Left ventricle myocardium inferior (tissue), 1 donor: ENCODE measurements at places on chromosomes 11 and 22. TPM values are rescaled to one million over a fixed set of nuclear protein-coding genes. Genes with fewer than 3 reads are reported as not detected.

DNA sequence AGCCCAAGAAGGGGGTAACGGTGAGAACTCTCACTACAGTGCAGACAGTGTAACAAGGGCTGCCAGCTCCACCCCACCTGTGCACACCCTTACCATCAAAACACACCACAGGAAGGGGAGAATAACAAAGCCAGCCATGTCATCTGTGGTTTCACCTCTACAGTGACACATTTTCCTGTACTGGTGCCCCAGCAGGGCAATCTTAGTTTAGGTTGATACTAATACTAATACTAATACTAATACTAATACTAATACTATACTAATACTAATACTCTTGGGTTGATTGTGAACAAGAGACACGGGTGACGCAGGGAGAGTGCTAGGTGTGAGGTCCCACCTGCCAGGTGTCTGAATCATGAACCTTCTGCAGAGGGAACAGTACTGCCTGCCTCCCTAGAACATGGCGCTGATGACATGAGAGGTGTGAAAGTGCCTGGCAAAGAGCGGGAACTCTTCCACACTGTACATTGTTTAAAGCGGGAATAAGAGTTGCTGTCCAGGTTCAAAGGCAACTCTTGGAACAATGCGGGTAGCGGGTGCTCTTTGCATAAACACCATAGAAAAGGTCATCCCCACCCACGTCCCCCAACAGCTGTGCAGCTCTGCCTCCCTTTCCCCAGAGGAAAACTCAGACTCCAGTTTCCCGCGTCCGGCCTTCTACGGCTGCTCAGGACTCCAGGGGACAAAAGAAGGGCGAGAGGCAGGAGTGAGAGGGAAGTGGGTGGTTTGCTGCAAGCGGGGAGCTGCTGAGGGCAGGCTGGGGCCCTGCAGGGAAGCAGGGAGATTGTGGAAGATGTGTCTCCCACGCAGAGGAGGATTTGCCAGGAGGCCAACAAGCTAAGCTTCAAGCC, 25.0 kb upstream of the TMPRSS4 start:
- DNase-seq: no peak

DNA sequence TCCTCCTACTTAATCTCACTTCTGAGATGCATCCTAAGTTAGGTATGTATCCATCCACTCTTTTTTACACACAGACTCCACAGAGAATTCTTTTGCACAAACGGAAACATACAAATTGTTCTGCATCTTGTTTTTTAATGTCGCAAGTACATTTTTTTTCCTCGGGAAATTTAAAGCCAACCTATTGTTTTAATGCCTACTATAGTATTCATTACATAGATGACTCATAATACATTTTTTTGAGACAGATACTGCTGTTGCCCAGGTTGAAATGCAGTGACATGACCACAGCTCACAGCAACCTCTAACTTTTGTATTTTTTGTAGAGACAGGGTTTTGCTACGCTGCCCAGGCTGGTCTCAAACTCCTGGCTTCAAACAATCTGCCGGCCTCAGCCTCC, 90.8 kb upstream of the TMEM45B start:
- DNase-seq: no peak

- DNase-seq: no peak
These were observed 102.1 kb upstream of the BID start for GRCh38 chr22:17876306-17876831.

NPTXR gene
- 23.3 TPM for total RNA-seq

DNA sequence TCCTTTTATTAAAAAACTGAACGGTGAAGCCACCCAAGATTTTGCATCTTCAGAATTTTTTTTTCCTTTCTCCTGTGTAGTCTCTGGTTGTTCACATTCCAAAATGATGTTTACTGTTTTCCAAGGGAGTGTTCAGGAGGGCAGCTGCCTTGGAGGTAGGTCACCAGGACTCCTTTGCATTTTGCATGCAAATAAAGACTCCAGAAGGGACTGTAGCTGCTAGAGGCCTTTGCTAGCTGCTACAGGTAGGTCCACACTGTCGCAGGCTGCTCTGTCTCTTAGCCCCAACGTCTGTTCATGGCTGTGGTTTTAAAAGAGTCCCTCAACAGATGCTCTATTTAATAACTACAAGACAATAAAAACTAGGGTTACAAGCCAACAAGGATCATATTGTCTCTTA, 11.4 kb downstream of the CTSC start:
- no peak for DNase-seq

- no peak for DNase-seq
These were observed 5.1 kb upstream of the NOL12 start for GRCh38 chr22:37681001-37681424.

- no peak for DNase-seq
These were observed 10.9 kb downstream of the FAM76B start for GRCh38 chr11:95778699-95779098.

DNA sequence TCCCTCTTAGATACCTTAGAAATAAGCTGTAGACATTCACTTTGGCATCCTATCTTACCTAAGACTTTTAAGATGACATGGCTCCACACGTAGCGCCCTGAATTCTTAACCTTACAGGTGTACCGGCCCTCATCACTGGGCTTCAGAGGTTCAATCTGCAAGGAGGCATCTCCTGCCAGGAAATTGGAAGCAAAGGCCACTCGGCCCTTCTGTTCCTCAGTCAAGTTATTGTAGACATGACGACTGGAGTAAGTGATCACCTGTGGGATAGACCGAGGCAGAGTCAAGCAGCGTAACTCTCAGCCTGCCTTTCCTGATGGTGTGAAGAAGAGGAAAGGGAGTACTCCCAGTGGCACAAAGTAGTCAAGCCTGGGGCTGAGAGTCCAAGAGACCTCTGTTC, 22.5 kb upstream of the HSPA8 start:
- no peak for DNase-seq

SYT12 gene
- total RNA-seq: 0.05 TPM

GRCh38 chr22:39219071-39220039, 25.4 kb downstream of the PDGFB start:
- no peak for DNase-seq

- DNase-seq: no peak
These were observed 503.2 kb downstream of the OPCML start for GRCh38 chr11:133029107-133029506.

DNA sequence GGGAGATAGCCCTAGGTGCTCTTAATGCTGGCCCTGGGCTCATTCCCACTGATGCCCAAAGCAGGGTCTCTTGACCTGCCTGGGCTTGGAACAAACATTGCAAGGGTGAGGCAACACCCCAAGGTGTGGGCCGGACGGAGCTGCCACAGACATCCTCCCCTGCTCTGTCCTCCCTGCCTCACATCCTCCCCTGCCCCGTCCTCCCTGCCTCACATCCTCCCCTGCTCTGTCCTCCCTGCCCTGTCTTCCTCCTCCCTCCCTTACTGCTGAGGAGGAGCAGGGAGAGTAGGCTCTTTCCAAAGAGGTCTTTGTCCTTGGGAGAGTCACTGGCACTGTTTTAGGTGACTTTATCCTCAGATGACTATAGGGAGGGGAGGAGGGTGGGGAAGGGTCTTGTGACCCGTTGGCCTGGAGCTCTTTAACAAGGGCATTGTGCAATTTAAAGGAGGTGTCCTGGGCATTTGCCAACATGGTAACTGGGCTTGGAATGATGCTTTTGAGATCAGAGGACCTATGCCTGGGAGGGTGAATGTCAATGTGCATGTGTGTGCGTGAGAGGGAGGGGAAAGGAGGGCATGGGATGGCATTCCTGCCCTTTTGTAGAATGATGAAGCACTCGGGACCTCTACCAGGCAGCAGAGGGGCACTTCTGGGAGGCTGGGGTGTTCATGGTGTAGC, 700 bp downstream of the FAM180B start:
- no peak for DNase-seq

DNA sequence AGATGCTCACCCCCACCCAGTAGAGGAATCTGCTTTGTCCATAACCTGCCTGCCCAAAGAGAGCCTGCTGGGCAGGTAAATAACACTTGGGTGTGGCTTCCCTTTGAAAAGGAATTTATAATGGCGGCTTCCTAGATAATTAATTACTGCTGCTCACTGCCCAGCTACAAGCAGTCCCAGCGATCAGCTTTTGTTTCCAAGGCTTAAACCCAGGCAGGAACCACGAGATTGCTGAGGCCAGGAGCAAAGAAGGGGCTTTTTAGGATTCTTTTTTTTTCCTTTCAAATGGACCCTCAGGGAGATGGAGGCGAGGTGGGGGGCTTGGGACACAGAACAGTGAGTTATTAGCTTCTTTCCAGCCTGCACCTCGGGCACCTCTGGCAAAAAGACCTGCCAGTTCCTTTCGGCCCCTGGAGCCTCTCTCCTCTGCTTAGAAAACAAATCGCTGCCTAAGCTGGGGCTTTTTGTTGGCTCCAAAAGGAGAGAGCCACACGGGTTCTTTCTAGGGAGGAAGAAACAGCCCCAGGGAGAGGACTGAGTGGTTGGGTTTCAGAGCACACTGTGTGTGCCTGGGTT, 107.2 kb downstream of the TSPAN18 start:
- DNase-seq: no peak

GRCh38 chr11:116533186-116533825, 239.5 kb downstream of the BUD13 start:
- no peak for DNase-seq

GAB4 gene
- total RNA-seq: not detected

GRCh38 chr11:10400856-10401255, 54.2 kb upstream of the AMPD3 start:
- no peak for DNase-seq

DNA sequence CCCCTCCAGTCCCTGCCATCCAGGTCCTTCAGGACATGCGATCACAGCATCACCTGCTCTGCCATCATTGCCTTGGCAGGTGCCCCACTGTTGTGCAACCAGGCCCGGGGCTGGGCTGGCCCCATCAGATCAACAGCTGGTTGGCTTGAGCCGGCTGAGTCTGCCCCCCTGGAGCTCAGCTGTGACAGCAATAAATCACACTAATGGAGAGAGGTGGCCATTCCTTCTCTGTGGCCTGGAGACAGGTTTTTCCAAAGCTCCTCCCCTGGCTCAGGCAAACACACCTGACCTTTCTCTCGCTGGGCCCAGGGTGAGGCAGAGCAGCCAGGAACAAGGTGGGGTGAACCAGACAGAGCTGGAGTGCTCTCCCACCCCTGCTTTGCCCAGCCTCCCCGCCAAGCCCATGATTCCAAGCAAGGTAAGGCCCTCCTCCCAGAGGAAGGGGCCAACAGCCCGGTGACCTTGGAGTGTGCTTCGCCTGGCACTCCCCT, 8.9 kb upstream of the FXYD2 start:
- DNase-seq: no peak

DNA sequence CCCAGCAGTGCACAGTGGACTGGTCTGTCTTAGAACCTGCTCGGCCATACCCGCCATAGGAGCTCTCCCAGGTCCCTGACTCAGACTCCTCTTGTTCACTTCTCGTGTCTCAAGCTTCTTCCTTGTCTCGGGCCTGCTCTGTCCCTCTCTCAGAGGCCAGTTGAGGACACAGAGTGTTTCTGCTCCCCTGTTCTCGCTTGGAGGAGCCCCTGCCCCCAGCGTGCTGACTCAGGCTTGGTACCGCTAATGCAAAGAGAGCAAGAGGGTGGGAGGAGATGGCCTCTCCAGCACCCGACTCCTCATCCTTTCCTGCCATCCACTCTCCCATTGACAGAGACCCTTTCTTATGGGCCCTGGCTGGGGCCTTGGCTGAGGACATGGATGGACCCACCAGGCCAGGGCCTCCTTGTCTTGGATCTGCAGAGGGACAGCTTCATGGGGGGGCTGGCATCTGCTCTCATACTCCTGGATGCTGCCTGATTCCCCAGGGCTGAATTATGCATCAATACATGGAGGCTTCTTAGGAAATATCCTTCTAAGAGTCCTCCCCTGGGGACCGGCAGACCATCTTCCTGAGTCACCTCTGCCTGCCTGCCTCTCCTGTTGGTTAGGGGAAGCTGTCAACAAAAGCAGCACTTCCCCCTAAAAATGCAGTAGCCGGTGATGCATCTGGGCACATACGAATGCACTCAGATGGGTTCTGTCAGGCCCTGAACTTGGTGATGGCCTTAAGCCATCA, 15.9 kb downstream of the TSPAN18 start:
- no peak for DNase-seq

DNA sequence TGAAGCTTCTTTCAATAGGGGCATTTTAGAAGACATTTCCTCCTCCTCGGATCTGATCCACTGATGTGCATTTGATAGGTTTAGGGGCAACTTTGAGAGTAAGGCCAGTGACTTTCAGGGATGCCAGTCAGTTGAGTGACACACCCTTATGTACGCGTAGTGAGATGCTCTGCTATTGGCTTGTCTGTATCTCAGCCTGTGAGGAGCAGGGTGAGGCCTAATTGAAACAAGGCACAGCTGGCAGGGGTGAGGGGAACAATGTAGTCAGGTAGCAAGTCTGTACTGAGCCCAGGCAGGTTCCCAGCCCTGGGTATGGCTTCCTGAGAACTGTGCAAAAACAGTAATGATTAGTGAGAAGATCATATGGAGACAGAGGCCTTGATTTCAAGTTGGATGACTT, 61.5 kb downstream of the STIM1 start:
- no peak for DNase-seq

DNA sequence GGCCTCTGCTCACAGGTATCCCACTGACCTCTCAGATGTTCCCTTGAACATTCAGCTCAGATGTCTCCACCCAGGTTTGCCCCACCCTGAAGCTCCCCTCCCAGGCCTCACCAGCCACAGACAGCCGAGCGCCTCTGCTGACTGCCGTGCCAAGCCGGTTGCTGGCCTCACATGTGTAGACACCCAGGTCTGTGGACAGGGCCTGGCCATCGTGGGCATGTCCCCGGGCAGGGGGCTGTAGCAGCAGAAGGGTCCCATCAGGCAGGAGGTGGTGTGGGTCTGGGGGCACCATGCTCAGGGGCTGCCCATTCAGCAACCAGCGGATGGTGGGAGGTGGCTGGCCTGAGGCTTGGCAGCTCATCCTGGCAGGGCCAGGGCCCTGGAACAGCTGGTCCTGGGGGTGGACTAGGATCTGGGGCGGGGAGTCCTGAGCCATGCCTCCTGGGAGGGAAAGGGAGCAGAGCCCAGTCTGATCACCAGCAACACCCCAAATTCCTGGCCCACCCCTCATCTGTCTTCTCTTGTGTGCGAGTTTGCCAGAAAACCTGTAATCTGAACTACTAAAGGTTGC, 759 bp downstream of the ROBO4 start:
- DNase-seq: no peak

- DNase-seq: no peak
These were observed 91.1 kb downstream of the STIM1 start for GRCh38 chr11:3946455-3947017.

LMNTD2 gene
- 0.52 TPM for total RNA-seq

- DNase-seq: no peak
These were observed 332.2 kb downstream of the TMEM135 start for GRCh38 chr11:87369888-87370287.
